ENCODE measurements at places on chromosomes 5 and 9. TPM values are rescaled to one million over a fixed set of nuclear protein-coding genes. Genes with fewer than 3 reads are reported as not detected.

Gene C5
- total RNA-seq, result 5.1 TPM

DNA sequence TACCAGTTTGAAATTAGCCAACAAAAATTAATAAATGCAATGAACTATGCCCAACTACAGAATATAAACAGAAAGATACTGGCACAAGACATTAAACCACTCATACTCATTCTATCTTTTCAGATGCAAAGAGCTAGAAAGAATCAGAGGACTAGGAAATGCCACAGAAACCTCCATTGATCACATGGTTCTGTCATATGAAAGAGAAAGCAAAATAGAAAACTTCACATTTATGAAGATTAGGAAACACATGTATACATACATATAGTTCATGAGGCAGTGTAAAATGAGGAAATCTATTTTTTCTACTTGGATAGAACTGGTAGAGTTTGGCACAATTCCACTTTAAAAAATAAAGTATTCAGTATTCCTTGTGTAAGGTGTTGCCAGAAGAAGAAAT lies 275.1 kb upstream of the PTGER4 start:
- H3K27me3 ChIP-seq, result no peaks in the 10 kb centered on the region
- no peak overlapping the region for H3K4me3 ChIP-seq

DNA sequence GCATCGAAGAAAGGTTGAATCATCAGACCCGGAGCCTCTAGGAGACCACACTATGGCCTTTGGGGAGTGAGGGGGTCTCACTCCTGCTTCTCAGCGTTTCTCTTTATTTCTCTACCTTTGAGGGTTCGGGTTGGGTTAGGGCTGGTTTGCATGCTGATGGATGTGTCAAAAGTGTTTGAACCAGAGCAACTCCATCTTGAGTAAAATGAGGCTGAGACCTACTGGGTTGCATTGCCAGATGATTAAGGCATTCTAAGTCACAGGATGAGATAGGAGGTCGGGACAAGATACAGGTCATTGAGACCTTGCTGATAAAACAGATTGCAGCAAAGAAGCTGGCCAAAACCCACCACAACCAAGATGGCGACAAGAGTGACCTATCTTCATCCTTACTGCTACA lies 44.9 kb upstream of the TCF7 start:
- H3K4me1 ChIP-seq, result peaks cover 9% of the 10 kb centered on the region
- no peak overlapping the region for H3K27ac ChIP-seq
- no peaks in the 10 kb centered on the region for H3K36me3 ChIP-seq
- H3K4me3 ChIP-seq, result no peak overlapping the region
- DNase-seq, result no peak

DNA sequence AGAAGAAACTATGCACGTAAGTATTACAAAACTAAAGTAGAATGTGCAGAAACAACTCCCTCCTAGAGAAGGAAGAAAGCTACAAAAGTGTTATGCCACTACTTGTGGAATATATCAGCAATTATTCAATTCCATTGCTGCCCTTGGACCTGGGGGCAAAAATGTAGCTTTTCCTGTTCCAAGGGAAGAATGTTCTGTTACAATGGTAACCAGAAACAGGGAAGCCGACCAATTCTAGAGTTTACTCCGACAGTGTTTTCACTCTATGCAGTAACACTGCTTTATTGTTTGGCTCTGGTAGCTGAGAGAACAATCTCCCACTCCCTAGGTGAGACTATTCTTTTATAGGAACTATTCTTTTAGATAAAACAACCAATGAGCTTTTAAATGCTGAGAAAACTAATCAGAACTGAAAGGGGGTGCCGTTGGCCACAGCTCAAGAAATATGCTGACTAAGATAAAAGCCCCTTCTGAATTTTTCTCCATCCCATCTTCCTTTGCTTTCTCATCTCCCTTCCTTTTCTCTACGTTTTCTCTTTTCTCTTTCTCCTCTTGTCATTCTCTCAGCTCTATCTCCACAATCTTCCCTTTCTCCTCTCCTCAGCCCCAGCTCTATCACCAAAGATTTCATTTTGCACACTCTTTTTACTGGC lies 54.1 kb downstream of the SLC1A3 start:
- peaks cover 23% of the 10 kb centered on the region for H3K4me1 ChIP-seq
- H3K27me3 ChIP-seq, result no peaks in the 10 kb centered on the region
- H3K36me3 ChIP-seq, result no peaks in the 10 kb centered on the region
- DNase-seq, result no peak

- H3K27me3 ChIP-seq, result no peaks in the 10 kb centered on the region
- peak overlapping the region; percentile 31 for H3K4me3 ChIP-seq
- peak; percentile 98 for DNase-seq
- H3K36me3 ChIP-seq, result no peaks in the 10 kb centered on the region
Observed at GRCh38 chr9:136552117-136552703, 6.4 kb upstream of the NOTCH1 start.

Data from osteoblast (primary cell).